ENCODE measurements at places on chromosomes 7 and 10.
A peak's percentile ranks its signal among the peaks of the same experiment; 100 is the strongest.

- peak; percentile 87 for DNase-seq
Observed at GRCh38 chr10:68796605-68797004, 30.7 kb upstream of the STOX1 start.

- no peak for DNase-seq
Observed at GRCh38 chr7:15397922-15398760, 163.7 kb downstream of the AGMO start.

GRCh38 chr10:95532536-95532935 is 28.6 kb downstream of the SORBS1 start:
- no peak for DNase-seq

DNA sequence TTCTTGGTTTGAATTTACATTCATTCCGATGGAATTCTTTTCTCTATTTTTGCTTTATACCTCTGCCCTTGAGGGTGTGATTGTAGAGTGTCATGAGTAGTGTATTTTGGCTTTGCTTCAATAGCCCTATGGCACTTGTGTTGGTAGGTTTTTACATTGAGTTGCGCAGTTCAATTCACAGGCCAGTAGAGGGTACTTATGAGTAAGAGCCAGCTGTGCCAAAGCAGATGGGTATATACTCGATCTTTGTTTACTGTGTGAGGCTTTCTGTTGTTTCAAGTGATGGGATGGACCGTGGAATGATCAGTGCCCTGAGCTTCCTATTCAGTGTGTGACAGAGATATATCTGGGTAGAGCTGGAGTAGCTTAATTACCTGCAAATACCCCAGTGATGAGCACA is 4.3 kb upstream of the AKR1C3 start:
- DNase-seq = peak; percentile 55

GRCh38 chr10:122267849-122268737 is 3.0 kb upstream of the BTBD16 start:
- DNase-seq = no peak

GRCh38 chr10:131311661-131312477 is at the start of gene TCERG1L:
TCERG1L (minus strand) TSS chr10:131311721; CDS start chr10:131311635, 86 bp downstream.
- no peak for DNase-seq

DNA sequence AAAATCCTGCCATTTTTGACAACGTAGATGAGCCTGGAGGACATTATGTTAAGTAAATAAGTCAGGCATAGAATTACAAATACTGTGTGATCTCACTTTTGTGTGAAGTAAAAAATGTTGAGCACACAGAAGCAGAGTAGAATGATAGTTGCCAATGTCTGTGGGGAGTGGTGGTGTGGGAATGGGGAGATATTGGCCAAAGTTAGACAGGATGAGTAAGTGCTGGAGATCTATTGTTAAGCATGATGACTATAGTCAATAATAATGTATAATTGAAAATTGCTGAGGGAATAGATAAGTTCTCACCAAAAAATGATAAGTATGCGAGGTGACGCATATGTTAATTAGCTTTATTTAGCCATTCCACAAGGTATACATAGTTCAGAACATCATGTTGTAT is 92.0 kb downstream of the GPR85 start:
- no peak for DNase-seq

DNA sequence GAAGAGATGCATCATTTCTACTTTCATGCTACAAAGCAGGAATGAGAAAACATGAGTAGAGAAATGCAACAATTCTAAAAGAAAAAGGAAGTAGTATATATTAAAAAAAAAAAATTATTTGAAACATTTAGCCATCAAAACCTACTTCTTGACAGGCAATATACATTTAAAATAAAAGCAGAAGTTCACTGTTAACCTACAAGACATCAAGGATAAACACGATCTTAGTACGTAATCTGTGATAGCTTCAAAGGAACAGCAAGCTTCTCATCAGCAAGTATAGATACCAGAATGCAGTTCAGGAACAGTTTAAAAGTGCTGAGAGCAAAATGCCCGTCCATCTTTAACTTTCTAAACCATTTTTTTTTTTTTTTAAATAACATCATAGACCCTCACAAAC is 36.9 kb downstream of the MALSU1 start:
- no peak for DNase-seq

GRCh38 chr7:152520861-152521302 is 85.1 kb upstream of the KMT2C start:
- no peak for DNase-seq

DNA sequence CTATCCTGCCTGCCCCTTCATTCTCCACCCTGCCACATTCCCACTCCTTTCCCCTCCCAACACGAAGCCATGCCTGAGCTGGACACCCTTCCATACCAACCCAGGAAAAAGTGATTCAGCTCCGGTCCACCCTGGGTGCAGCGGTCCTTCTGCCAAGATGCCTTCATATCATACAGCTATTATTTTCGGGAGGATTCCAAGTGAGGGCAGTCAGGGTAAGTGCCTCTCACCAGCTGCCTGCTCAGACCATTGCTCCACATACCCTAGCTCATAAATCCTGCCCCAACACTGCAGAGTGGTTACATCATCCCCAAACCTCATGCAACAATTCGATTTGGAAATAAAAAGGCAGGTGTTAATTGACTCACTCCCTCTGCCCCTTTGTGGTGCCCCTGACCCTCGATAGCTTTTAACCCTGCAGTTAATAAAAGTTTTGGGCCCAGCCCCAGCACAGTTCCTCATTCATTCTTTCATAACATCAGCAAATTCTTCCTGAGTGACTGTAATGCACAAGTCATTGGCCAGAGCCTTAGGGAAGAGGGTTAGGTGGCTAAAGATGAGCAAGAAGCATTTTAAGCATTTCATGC is 42.6 kb downstream of the ZNF503 start:
- DNase-seq = peak; percentile 84

DNA sequence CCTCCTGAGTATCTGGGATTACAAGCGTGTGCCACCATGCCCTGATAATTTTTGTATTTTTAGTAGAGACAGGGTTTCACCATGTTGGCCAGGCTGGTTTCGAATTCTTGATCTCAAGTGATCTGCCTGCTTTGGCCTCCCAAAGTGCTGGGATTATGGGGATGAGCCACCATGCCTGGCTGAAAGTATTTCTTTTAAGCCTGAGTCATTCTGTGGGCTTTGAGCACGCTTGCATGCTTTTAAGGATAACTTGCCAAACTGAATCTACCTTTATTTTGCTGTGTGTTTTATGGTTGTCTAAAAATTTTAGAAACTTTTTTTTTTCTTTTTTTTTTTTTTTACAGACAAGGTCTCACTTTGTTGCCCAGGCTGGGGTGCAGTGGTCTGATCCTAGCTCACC is 33.2 kb downstream of the CNNM2 start:
- DNase-seq = no peak

GRCh38 chr10:93392121-93392520 is 90.0 kb downstream of the MYOF start:
- DNase-seq = no peak

DNA sequence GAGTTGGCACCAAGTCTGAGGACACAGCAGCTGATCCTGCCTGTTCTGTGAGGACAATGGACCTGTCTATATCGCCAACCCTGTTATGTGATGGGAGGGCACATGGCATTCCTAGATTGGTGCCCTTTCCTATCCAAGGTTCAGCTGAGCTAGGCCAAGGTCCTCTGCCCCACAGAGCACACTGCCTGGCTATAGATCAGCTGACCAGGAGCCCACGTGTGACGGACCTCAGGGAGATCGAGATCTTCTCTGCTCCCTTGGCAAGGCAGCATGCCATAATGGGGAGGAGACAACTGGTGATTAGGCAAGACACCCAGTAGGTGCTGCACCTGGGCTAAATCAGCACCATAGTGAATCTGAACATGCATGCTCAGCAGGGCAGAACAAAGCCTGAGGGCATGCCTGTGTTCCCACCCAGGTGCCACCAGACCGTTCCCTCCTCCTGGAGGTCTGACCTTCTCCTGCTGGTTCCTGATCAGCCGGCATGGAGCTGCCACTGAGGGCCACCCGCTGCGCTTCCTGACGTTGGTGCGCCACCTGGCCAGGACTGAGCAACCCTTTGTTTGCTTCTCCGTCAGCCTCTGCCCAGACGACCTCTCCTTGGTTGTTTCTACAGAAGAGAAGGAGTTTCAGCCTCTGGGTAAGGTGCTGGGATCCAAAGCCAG is 93.7 kb downstream of the WDFY4 start:
- no peak for DNase-seq

GRCh38 chr10:7133278-7133677 is 277.6 kb downstream of the SFMBT2 start:
- no peak for DNase-seq
